ENCODE measurements at places on chromosomes 16 and 17.
A peak's percentile ranks its signal among the peaks of the same experiment; 100 is the strongest.

GRCh38 chr16:17277981-17278381, 192.8 kb downstream of the XYLT1 start:
- no peak for DNase-seq

DNA sequence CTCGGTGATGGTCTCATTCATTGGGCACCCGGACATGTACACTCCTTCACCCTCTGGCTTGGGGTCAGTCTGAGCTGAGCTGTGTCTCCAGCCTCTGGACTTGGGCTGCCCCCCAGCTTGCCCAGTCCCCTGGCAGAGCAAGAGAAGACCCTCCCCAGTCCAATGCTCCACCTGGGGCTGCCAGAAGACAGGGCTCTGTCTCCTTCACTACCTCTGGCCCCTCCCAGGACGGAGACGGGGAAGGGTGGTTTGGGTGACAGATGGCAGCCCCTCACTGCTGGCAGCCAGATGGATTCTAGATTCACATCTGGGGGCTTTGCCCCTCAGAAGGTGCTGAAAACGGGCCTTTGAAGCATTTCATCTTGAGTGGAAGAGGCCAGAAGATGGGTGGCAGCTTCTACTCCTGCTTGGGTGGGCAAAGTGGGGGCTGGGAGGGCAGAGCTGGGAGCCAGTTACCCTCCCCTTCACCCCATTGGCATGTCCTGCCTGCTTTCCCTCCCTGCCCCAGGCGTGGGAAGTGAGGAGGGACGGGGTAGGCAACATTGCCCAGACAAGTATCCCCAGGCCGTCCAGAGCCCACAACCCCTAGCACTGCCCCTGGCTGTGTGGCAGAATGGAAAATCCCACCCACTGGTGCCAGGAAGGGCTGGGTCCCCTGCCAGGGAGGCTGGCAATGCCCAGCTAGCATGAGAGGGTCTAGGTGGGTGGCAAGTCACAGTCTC, 13.9 kb downstream of the NGFR start:
- DNase-seq: no peak

DNA sequence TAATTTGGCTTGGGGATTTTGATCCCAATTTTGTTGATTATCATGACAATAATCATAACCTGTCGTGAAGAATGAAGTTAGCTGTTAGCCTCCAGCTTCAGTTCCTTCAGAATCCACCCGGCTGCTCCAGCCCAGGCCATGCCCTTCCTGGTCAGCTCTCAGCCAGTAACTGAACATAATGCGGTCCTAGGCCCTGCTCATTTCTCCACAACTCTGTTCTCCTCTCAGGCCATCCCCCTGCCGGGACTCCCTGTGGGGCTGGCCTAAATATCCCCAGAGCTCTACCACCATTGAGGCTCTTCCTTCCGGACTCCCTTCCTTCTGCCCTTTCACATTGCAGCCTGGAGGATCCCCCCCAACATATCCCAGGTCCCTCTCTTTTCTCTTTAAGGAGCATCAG, 833.4 kb upstream of the GOT2 start:
- DNase-seq: no peak

DNA sequence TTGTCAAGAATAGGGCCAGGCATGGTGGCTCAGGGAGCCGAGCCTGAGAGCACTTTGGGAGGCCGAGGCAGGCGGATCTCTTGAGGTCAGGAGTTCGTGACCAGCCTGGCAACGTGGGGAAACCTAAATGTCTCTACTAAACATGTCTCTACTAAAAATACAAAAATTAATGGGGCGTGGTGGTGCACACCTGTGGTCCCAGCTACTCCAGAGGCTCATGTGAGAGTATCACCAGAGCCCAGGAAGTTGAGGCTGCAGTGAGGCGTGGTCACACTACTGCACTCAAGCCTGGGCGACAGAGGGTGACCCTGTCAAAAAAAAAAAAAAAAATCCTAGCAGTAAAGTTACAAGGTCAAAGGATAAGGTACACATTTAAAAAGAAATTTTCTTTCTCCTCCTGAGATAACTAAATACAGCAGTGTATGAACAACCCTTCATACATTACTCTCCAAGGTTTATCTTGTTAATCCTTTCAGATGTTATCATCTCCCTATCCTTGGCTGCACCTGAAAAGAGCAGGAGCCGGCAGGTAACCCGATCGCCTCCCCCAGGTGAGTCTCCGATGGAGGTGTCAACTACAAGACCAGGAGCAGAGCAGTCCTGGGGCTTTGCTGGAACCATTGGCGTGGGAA, 122.3 kb downstream of the GOSR1 start:
- DNase-seq: no peak

- no peak for DNase-seq
Observed at GRCh38 chr16:4180511-4180910, 61.4 kb downstream of the SRL start.

GRCh38 chr17:56718515-56718914, 115.2 kb downstream of the C17orf67 start:
- DNase-seq: no peak

DNA sequence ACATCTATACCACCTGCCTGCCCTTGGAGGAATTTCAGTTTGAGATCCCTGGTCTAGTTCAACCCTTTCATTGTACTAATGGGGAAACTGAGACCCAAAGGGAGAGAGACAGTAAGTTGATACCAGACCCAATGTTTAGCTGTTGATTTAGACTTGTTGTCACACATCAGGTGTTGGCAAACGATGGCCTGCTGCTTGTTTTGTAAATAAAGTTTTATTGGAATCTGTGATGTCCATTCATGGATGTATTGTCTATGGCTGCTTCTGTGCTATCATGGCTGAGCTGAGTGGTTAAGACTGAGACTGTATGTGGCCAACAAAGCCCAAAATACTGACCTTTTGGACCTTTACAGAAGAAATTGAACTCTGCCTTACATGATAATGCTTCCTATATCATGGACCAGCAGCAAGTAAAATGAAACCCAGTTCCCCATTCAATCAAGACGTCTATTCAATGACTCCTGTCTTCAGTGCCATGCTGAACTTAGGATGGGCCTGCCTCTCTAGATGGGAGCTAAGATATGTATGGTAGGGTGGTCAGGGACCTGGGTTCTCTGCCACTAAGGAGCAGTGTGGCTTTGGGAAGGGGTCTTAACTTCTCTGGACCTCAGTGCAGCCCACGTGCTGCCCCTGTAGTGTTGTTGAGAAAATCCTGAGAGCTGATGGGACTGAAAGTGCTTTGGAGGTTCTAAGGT, 111.0 kb downstream of the IRX5 start:
- DNase-seq: no peak

GRCh38 chr17:1298606-1299005, 19.1 kb downstream of the TRARG1 start:
- no peak for DNase-seq

GRCh38 chr17:63140255-63140654, 174.2 kb downstream of the TANC2 start:
- DNase-seq: no peak

- DNase-seq: no peak
Observed at GRCh38 chr16:86073103-86073625, 174.2 kb downstream of the IRF8 start.

DNA sequence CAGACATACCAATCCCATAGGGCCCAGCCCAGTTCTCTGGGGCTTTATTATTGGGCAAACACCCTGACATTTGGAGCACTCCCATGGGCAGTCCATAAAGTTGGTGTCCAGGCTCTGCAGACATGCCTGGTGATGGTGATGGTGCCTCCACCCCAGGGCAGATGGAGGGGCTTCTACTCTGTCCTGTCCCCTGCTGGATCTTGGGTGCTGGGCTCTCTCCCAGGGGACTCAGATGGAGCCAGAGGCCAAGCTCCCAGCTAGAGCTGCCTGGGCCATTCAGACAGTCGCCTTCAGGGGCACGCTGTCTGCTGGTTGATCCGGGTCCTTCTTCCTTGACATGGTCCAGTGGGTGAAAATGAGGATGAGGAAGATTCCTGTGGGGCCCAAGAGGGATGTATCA, 10.6 kb downstream of the CDH16 start:
- no peak for DNase-seq

DNA sequence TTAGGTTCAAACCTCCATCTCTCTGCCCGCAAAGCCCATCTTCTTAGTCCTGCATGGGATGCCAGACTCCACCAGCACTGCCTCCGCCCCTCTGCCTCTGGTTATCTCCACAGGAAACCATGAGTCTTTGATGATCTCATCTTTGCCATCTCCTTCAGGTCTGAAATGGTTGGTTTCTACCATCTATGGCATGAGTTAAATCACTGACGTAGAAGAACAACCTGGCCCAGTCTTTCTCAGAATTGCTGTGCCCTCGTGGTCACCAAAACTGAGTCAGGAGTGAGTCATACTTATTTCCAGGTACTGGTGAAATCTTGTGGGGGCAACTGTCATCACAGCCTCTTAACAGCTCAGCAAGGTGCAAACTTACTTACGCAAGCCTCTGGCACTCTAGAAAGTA, 468.7 kb upstream of the C16orf82 start:
- peak; percentile 36 for DNase-seq

DNA sequence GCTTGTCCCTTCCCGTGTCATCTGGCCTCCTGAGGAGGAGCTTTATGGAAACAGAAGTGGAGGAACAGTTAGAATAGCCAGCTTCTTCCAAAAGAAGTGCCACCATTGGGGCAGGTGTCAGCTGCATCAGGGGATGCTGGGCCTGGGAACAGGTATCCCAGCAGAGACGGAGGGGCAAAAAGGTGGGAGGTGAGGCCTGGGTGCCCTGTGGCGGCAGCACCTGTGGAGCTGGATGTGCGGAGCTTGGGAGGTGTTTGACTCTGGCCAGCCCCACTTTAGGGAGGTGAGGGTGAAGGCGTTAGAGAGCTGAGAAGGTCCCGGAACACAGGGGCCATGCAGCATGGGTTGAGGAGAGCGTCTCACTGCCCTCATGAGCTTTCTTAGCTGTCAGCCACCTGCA, 5.2 kb downstream of the SMCR8 start:
- no peak for DNase-seq

- no peak for DNase-seq
Observed at GRCh38 chr17:81010935-81011334, 19.3 kb downstream of the CHMP6 start.

GRCh38 chr17:29039764-29040598, 3.0 kb upstream of the PIPOX start:
- DNase-seq: no peak

DNA sequence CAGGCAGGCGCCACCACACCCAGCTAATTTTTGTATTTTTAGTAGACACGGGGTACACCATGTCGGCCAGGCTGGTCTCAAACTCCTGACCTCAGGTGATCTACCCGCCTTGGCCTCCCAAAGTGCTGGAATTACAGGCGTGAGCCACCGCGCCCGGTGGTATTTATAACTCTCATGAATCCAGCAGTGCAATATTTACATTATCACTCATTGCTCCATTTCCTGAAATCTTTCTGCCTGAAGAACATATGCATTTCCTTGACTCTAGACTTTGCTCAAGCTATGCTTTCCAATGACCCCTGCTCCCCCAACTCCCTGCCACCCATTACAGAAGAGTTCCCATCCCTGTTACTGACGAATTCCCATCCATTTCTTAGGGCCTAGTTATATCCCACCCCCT, 19.7 kb upstream of the NDUFAB1 start:
- no peak for DNase-seq

- DNase-seq: no peak
Observed at GRCh38 chr17:42333053-42333452, 44.8 kb downstream of the STAT5A start.

- DNase-seq: no peak
Observed at GRCh38 chr17:80732268-80732667, 187.6 kb downstream of the RPTOR start.

GRCh38 chr17:80798595-80799537, 192.8 kb upstream of the CHMP6 start:
- DNase-seq: no peak

DNA sequence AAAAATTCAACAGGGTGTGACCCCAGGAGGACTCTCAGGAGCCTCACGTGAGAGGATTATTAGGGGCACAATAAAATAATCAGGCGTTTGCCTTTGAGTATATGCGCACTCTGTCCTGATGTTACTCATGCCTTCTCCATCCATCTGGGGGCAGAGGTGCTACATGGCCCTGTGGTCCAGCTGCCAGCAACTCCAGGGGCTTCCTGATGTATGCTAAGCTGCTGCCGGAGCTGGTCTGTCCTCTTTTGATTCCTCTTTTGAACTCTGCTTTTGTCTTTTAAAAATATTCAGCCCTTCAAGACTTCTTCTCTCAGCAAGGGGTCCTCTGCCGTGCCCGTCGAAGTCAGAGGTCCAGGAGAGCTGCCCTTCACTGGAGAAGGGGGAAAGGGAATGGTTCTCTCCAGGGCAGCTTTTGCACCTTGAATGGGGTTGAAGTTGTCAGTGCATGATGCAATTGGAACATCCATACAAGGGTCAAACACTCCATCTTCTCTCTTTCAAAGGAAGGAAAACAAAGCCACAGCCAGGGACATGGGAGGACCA, 431.4 kb downstream of the SHISA9 start:
- DNase-seq: no peak

- DNase-seq: no peak
Observed at GRCh38 chr16:78292844-78293380, 193.5 kb downstream of the WWOX start.

DNA sequence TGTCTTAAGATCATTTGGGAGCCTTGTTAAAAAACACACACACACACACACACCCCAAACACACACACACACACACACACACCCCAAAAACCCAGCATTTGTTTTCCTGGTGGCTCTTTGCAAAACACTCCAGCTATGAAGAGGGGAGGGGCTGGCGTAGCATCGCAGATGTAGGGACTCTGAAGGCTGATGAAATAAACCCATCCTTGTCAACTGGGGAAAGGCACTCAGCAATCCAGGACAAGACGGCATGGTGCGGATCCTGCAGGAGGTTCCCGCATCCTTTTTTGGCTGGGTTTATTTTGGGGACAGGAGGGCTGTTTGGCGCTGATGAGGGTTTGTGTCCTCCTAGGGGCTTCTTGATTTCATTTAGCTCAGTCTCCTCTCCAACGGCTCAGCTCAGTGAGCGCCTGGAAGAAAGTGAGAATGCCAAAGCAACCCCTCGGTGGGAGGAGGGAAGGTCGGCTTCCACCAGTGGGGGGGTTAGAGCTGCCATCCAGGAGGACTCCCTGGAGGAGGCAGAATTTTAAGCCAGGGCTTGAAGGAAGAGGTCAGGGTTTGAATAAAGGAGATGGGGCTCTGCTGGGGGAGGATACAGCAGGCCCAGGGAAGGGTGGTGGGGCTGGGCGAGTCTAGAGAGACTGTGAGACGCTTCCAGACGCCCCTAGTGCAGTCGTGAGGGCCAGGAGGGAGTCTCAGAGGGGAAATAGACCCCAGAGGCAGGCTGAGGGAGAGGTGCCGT, 12.4 kb upstream of the GSE1 start:
- no peak for DNase-seq

DNA sequence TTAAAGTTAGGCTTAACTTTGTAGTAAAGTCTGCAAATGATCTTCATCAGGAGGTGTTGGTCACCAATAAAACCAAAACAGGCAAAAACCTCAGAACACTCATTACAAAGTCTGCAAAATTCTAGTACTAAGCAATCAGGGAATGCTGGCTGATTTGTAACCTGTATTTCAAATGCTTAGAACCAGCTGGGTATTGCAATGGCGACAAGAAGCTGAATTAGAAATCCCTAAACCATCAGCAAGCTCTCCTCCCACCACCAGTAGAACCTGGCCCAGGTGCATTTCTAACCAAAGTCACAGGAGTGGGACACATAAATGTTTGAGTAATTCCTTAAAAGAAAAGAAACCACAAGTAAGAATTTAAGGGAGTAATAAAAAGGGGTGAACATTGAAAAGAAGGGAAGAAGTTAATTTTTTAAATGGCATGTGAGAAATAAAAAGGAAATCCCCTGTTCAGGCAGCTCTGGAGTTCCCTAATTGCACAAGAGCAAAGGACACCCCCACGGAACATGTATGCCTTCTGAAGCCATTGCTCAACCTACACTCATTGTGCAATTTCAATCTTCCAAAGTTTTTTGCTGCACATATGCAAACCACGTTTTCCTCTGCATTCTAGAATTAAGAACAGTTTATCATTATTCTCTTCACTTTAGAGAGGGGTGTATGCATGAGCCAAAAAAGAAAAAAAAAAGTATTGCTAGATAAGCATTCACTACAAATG, 102.9 kb downstream of the HIC1 start:
- no peak for DNase-seq

Measured in effector memory CD4-positive, alpha-beta T cell (primary cell).